ENCODE measurements at places on chromosomes 1 and 21. TPM values are rescaled to one million over a fixed set of nuclear protein-coding genes. Genes with fewer than 3 reads are reported as not detected.

The PRR9 gene
- 1.4 TPM for total RNA-seq

The ZMYND12 gene
- total RNA-seq: not detected

The GBP1 gene
- total RNA-seq: 6.6 TPM

- DNase-seq: no peak
Observed at GRCh38 chr1:74812180-74812541, 79.2 kb downstream of the TYW3 start.

DNA sequence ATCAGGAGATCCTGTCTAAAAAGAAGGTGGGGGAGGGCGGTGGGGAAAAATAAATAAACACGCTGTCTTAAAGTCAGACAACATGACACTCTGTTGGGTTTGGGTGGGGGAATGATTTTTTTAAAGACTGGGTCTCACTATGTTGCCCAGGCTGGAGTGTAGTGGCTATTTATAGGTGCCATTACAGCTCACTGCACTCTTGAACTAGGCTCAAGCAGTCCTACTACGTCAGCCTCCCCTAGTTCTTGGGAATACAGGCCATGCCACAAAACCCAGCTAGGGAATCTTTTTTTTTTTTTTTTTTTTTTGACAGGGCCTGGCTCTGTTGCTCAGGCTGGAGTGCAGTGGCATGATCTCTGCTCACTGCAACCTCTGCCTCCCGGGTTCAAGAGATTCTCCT is 2.4 kb upstream of the SNRPE start:
- no peak for DNase-seq

GRCh38 chr1:103266036-103266435 is 157.7 kb upstream of the COL11A1 start:
- DNase-seq: no peak

DNA sequence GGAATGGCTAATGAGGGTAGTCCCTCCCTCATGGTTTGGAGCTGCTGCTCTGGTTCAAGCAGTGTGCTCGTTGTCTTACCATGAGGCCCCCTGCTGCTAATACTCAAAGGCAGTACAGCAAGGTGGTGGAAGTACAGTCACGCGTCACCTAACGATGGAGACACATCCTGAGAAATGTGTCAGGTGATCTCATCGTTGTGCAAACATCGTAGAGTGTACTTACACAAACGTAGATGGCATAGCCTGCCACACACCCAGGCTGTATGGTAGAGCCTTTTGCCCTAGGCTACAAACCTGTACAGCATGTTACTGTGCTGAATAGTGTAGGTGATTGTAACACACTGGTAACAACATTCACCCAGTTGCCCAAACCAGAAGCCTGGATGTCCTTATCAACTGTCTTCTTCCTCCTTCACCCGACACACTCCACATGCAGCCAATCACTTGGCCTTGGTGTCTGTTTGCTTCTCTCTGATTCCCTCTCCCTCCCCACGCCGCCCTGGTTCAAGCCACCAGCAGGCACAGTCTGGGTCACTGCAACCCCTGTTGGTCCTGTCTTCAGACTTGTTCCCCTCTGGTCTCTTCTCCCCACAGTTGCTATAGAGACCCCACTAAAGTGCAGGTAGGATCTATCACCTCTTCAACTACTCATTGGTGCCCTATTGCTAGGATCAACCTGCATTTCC is 6.0 kb upstream of the KCNA2 start:
- DNase-seq: no peak

GRCh38 chr1:17120481-17120877 is 1.2 kb upstream of the PADI2 start:
- no peak for DNase-seq

GRCh38 chr1:234505769-234506102 is 26.8 kb upstream of the TARBP1 start:
- no peak for DNase-seq

DNA sequence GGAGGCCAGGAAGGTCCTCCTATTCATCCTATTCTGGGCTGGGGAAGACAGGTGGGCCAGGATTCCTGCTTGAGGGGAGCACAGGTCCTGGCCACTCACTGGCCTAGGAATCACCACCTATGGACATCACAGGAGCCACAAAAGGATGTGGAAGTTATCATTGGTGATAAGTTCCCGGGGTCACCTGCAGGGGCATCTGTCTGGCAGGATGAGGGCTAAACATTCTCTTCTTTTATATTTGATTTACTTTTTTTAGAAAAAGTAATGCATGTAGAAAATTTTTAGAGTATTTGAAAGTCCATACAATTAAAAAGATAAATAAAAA is 33.2 kb upstream of the KIAA0040 start:
- DNase-seq: no peak

GRCh38 chr1:245832771-245833527 is 674.1 kb downstream of the SMYD3 start:
- no peak for DNase-seq

GRCh38 chr1:234720709-234721441 is 110.9 kb upstream of the IRF2BP2 start:
- peak; percentile 90 for DNase-seq

DNA sequence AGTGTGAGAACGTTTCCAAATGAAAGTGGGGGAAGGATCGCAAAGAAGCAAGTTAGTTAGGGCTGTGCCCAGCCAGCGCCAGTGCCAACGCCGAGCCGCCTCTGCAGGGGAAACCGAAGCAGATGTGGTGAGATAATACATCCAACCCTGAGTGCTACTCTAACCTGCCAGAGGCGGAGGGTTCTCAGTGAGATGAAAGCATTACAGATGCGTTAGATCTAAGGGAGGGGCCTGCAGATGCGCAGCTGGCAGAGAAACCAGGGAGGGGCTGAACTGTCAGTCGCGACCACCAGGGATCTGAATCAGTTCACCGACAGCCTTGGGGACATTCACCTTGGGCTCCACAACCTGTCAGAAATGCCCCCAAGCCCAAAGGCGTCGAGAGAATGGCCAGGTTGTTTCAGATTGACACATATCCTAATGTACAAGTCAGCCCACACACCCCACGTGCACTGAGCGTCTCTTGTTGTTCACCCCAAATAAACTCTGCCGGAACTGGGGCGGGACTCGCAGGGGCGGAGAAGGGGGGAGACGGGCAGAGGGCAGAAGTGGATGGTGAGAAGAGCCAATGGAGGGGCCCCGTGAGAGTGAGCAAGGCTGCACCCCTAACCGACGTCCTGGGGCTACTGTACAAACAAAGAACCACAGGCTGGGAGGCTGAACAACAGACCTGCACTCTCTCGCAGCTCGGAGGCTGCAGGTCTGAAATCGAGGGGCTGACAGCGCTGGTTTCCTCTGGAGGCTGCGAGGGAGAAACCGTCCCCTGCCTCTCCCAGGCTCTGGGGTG is 8.7 kb upstream of the UMODL1 start:
- DNase-seq: no peak

DNA sequence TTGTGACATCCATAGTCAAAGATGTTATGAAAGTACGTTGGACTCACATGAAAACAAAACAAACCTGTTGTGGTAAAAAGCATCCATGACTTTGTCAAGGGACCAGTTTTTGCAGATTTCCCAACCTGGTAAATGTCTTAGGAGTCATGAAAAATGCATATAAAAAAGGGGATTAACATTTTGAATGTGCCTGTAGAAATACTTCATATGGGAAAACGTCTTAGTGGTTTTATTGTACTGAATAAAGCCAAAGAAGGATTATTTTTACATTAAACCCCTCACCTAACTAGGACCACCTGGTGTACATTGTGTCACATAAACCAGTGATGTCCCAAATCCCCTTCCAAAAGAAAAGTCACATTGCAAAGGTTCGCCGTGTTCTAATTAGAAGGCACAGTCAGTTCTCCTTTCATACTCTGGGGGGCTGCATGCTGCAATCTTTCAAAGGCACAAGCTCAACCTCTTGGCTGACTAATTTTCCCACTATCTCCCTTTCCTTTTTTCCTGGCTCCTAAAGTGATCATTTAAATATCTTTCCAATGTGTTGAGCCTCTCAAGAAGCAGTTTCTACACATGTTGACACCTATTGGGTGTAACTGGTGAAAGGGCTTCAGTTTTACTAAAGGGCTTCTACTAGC is 119.8 kb upstream of the SPAG17 start:
- DNase-seq: no peak

DNA sequence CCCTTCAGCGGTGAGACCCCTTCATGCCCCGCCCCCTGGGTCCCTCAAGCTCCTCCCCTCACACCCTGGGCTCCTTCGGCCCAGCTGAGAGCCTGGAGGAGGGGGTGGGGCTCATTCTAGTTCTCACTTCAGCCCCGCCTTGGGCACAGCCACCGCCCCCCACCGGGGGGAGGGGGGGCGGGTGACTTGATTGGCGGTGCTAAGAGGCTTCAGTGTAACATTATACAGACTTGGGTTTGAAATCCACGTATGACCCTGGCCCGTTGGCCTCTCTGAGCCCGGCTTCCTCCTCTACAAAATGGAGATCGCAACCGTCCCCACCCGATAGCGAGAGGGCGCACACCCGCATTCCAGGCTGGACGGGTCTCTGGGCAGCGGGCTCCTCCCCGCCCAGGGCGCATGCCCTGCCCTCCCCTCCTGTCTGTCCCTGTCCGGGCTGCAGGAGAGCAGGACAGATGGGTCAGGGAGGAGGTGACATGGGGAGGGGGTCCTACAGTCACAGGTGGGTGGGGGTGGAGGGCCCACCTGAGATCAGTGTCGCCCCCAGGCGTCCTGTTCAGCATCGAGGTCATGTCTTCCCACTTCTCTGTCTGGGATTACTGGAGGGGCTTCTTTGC is 5.1 kb downstream of the CLCNKB start:
- no peak for DNase-seq

Data from lower leg skin (tissue), 4 donors.